Naive thymus-derived CD4-positive, alpha-beta T cell (primary cell): ENCODE measurements at places on chromosomes 7 and 10. TPM values are rescaled to one million over a fixed set of nuclear protein-coding genes. Genes with fewer than 3 reads are reported as not detected.

Gene ZNF365
- 0.24 TPM for total RNA-seq

Gene FGF8
- not detected in 2 replicates for total RNA-seq

Gene CPED1
- total RNA-seq, result 0.49 TPM

Gene PTPN20
- total RNA-seq, result 3.1 TPM

Gene GPR37
- not detected in 2 replicates for total RNA-seq

Gene LRRD1
- 0.22 TPM in 1 of 2 replicates, not detected in the other for total RNA-seq

Gene AHCYL2
- 20.1 TPM in 2 replicates for total RNA-seq
